T-helper 1 cell (primary cell): ENCODE measurements at places on chromosomes 6 and 20.
A peak's percentile ranks its signal among the peaks of the same experiment; 100 is the strongest.

DNA sequence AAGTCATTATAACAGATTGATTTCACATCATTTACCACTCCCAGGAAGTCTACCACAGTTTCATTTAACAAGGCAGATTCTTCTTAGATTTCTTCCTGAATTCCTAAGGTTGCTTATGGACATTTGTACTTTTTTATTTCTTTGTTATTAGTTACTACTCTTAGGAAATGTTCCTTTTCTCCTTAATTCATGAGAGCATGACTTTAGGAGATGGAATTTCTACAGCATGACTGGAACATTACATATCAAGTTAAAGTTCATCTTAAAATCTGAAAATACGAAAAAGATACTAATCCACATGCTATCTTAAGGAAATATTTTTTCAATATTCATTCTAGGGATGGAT lies 22.3 kb downstream of the CNKSR3 start:
- DNase-seq = no peak

- no peak for DNase-seq
Measured at GRCh38 chr6:154404791-154405400, 48.3 kb upstream of the IPCEF1 start.

GRCh38 chr6:131059486-131059885 lies 3.6 kb downstream of the EPB41L2 start:
- no peak for DNase-seq

- DNase-seq = peak; percentile 40
Measured at GRCh38 chr6:46410334-46410953, 80.8 kb downstream of the RCAN2 start.

DNA sequence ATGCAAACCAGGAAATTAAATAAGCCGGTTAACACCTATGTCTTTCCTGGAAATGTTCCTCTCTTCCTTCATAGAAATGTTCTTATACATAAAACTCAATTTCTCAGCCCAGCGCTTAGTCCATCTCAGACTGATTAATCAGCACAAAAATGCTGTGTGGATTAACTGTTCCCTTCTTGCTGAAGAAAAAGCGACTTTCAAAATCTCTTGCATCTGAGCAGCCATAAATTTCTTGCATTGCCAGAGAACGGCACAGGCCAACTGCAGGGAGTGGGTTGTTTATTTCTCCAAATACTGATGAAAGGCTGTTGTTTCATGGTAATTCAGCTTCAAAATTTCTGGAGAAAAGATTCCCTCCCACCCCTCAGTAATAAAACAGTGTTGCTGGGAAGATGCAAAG lies 517.6 kb downstream of the BTBD3 start:
- DNase-seq = no peak

- no peak for DNase-seq
Measured at GRCh38 chr6:108546079-108547049, 14.4 kb upstream of the FOXO3 start.

DNA sequence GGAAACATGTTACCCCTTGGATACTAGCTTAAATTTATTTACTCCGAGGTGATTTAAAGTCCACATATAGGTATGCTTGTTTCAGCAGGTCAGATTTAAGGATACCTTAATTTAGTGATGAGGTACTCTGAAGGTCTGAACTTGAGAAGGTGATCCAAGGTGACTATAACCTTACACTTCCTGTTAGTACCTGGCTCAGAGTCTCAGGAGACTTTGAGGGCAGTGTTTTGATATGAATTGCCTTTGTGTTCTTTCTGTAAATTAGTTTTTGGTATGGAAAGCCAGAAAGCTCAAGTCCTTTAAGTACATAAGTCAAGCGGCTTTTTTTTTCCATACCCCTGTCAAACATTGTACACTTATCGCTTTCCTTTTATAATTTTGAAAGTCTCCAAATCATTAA lies 489.0 kb downstream of the CDKAL1 start:
- DNase-seq = no peak

- DNase-seq = no peak
Measured at GRCh38 chr20:6888736-6889395, 121.4 kb downstream of the BMP2 start.

DNA sequence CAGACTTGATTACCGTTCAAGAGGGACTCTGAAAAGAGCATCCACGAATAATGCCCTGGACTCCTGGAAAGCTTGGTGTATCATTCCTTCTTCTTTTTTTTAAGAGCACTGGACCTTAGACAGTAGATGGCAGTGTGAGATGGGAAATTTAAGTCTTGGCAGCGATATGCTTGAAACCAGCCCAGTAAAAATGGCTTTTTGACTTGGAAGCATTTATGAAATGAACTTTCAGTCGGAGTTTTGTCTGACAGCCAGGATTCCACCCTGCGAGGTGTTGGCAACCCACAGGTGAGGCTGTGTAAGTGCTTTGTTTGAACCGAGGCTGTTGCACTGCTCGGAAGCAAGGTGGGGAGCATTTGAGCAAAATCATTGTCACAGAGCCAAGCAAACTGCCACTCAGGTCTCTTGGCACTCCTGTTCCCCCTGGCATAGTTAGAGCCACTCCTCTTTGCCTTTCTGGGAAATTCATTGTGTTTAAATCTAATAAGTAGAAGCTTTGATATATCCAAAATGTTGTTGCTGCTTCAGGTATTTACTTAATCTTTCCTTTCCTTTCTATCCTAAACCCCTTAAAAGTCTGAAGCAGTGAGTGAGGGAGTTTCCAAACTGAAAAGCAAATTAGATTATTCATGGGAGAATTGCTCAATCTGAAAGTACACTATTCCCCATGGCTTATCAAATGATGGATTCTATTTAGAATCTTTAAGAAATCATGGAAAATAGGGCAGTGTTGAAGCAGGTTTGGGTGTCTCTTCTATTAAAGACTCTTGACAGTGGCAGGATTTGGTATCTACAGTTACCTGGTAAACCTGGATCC lies 272.8 kb upstream of the SLC35B3 start:
- DNase-seq = no peak

- no peak for DNase-seq
Measured at GRCh38 chr6:16819752-16820151, 58.5 kb upstream of the ATXN1 start.

DNA sequence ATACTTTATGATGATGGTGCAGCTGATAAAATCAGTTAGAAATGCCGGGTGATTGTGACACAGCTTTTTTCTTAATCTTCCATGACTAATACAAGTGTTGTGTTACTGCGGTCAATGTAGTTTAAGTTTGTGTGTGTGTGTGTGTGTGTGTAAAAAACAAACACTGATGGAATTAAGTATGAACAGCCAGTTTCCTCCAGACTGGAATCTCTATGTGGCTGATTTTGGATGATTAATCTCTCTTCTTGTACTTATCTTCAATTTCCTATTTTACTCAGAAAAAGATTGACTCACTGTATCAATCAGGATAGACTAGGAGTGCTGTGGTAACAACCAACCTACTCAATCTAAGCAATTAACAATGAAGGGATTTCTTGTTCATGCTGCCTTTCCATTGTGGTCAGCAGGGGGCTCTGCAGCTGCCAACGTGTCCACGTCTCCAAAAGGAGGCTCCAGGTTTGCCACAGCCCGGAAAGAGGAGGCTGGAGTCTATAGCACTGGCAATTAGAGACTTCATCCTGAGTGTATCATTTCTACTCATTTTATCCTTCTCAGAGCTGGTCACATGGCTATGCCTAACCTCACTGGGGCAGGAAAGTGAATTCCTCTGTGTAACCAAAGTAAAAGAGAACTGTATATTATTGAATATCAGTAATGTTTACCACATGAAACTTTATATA lies 107.7 kb downstream of the CD109 start:
- no peak for DNase-seq

DNA sequence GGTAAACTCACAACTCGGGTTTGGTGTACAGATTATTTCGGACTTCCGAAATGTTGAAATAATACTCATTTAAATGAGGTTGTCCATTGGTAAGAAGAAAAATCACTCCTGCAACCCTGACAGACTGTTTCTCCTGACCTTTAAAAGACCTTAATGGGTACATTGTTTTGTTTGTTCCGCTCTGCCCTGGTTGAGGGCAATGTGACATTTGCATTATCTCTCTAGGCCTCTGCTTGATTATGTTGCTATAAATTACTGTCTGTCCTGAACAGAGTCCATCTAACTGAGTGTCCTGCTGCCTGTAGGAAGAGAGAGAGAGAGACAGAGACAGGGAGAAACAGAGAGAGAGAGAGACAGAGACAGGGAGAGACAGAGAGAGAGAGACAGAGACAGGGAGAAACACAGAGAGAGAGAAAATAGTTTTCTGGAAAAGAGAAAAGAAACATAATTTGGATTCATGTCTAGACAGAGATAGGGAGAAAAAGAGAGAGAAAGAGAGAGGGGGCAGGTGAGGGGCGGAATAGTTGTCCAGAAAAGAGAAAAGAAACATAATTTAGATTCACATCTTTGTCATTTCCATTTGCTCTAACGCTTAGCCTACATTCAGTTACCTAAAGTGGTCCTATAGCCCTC lies 83.2 kb downstream of the SHLD1 start:
- no peak for DNase-seq

- DNase-seq = no peak
Measured at GRCh38 chr6:41984623-41985022, 43.0 kb upstream of the CCND3 start.

DNA sequence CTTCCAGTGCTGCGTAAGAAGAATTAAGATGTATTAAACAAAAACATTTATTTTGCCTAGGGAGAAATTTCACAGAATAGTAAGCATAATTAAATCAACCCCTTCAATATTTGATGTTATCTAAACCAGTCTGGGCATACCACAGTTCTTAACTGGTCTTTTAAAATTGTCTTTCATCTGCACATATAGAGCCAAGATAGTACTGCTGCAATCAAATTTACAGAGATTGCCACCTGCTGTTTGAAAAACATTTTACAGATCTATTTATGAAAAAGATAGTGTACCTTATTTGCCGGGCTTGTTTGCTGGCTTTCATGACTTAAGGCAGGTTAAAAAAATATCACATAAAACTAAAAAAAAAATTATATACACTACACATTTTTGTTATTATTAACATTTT lies 323.2 kb downstream of the ADGRB3 start:
- DNase-seq = no peak

GRCh38 chr20:34560141-34560523 lies 1.6 kb downstream of the MAP1LC3A start:
- DNase-seq = no peak

GRCh38 chr20:49273696-49274277 lies 4.1 kb downstream of the ZNFX1 start:
- no peak for DNase-seq

- peak; percentile 48 for DNase-seq
Measured at GRCh38 chr20:62929051-62929538, 2.8 kb upstream of the DIDO1 start.

DNA sequence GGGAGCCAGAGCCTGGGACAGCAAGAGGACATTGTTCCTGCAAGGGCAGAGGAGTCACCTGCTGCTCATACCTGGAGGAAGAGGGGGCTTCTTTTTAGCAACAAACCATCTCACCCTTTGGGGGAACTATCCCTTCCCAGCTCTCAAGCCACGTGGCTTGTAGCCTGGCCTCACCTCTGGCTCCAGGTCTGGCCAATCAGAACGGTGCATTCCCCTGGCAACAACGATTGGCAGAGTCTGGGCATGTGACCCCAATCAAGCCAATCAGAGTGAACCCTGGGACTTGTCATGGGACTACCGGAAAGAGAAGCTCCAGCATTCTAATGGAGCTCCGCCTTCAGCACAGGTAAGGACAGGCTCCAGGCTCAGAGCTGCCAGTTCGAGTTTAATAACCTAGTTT lies 33.6 kb downstream of the KCNB1 start:
- no peak for DNase-seq

GRCh38 chr6:163136681-163137397 lies 277.7 kb upstream of the QKI start:
- no peak for DNase-seq

DNA sequence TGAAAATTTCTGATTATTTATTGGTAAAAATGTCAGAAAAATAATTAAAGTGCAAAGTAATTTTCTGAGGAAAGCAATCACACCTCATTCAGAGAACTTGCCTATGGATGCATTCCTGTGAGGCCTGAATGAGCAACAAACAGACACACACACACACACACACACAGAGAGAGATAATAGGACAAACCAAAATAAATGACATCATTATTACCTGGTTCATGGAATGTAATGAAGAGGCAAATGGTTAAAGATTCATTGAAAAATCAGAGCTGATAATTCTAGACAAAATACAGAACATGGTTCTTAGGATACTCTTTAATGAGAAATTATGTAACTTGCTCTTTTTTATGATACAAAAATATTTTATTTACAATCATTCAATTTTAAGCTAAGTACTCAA lies 490.6 kb upstream of the POU3F2 start:
- DNase-seq = no peak

GRCh38 chr6:147961481-147962141 lies 381.0 kb upstream of the SASH1 start:
- DNase-seq = no peak

GRCh38 chr6:131717836-131718542 lies 7.2 kb upstream of the CTAGE9 start:
- no peak for DNase-seq
